Activated gamma-delta T cell treated with anti-CD3 and anti-CD28 coated beads, Interleukin-2, amount 50 U/mL, for 16 hours (primary cell): ENCODE measurements at places on chromosomes 12 and 14.

- DNase-seq: no peak
Observed at GRCh38 chr12:2633176-2633824, 161.5 kb upstream of the FKBP4 start.

DNA sequence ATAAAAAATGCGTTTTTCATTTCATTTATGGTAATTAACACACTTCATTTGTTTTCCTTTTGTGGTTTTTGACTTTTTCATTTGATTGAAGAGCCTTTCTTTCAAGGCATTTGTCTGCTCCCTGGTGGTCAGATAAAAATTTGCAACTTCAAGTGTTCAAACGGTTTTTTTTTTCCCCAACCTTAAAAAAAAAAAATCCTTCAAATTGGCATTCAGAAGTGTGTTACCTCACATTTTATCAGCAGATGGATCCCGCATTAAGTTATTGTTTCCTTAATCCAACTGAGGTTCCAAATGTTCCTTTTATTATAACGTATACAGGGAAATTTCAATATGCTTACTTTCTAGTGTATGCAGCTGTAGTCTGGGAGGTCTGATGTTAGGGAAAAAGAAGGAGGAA is 47.2 kb downstream of the MYF5 start:
- DNase-seq: no peak

DNA sequence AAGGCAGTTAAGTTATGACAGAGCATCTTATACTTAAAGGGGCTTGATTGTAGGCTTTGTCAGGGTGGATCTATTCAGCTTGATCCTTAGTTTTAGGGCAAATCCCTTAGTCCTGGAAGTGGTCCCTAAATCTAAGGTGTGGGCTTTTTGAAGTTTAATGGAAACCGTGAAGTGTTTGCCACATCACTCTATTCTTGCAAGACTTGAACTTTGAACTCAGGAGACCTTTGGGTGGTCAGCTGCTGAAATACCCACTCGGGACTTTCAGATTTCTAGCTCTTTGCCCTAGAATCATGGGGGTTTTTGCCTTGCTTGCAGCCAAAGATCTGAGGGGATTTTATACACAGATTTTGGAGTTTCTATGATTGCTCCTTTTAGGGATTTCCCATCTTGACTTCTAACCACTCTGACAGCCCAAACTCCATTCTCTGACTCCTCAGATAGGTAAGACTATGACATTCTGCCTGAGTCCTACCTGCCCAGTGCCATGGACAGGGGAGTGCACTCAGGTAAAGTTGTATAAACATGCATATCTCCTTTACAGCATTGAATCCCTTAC is 39.9 kb downstream of the SNAPC1 start:
- no peak for DNase-seq

GRCh38 chr12:132570635-132571034 is 39.7 kb downstream of the LRCOL1 start:
- DNase-seq: no peak

- DNase-seq: no peak
Observed at GRCh38 chr14:85764822-85765221, 234.9 kb downstream of the FLRT2 start.

DNA sequence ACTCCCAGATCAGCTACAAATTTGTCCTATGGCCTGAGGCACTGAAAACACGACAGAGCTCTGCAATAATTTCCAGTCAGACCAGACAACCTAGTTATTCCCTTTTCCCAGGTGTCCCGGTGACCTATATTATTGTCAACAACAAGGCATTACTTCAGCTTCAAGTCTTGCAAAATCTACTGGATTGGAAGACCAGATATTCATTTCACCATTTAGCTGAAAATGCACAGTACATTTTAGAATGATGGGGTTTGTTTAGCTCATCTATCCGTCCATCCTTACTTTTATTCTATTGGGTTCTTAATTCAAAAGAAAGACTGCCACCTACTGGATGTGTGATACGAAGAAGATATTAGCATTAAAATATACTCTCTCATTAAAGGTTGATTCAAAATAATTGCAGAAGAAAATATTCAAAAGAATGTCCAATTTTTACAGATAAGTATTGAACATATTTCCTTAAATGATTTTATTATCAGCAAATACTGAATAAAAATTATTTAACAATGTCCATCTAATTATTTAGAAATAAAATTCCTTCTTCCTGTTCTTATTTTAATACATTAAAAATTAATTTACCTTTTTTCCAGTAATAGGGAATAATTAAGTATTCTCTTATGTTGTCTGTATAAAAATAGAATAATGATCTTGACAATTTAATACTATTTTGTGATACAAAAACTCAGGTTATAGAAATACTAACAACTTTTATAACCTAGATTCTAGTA is 244.9 kb upstream of the LRIG3 start:
- no peak for DNase-seq

- no peak for DNase-seq
Observed at GRCh38 chr14:62308891-62309290, 546.7 kb downstream of the SNAPC1 start.

- DNase-seq: no peak
Observed at GRCh38 chr14:100066962-100067361, 1.7 kb downstream of the EVL start.

- no peak for DNase-seq
Observed at GRCh38 chr12:115817389-115817788, 460.1 kb downstream of the MED13L start.

DNA sequence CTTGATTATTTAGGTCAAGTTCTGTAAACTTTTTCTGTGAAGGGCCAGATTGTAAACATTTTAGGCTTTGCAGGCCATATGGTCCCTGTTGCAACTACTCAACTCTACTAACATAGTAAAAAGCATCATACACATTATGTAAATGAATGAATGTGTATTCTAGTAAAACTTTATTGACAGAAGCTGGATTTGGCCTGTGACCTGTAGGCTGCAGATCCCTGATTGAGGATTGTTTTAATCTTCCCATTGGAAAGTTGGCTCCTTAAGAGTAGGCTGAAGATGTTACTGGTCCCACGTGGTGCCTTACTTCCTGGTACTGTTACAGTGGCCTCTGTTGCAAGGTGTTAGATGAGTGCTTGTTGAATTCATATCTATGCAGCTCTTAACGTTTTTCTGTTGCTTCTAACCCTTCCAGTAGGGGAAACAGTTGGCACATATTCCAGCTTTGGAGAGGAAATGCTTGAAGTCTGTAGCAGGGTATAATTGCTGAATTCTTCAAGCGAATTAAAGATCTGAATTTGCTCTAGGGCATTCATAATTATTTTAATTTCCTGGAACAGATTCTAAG is 133.6 kb upstream of the DNM1L start:
- no peak for DNase-seq

- DNase-seq: no peak
Observed at GRCh38 chr12:6925540-6926279, 2.0 kb upstream of the ATN1 start.

DNA sequence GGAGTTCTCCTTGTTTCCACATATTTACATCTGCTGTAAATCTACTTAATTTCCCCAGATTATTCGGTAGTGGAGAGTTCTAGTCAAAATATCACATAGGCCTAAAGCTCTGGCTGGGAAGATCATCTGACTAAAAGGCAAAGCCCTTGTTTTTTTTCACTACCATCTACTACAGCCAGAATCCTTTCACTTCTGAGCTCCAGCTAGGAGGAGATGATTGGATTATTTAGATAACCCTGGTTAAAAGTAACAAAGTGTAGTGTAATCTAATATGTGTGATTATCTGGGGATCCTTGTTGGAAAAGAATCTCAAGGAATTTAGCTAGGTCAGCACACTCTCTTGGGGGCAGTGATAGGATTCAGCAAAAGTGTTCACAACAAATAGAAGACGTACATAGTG is 125.4 kb downstream of the DYRK2 start:
- no peak for DNase-seq
